ENCODE measurements at places on chromosomes 5 and 9.

DNA sequence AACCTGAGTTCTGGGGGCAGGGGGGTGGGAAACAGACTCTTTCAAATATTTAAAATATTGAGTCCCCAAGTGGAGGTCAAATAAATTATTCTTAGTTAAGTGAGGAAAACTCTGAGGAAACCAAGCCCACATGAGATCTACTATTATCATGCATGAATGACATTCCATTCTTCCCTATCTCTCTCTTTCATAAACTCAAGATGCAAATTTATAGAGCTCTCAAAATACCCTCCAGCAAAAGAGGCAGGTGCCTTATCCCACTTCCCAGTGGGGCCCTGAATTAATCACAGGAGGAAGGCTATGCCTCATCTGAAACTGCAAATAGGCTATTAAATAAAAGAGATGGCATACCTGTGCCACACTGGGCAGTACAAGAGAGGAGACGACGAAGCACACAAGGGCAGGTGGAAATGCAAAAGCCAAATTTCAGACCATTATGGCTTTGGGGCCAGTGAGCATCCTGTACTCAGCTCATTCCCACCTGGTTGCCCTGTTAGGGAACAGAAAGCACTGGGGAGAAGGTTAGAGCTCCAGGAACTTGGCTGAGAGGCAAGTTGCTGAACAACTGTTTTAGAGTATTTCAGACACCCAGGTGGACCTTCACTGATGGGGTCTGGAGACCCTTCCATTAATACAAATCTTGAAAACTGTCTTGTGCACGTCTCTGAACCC is 102.2 kb upstream of the EQTN start:
- DNase-seq = no peak

DNA sequence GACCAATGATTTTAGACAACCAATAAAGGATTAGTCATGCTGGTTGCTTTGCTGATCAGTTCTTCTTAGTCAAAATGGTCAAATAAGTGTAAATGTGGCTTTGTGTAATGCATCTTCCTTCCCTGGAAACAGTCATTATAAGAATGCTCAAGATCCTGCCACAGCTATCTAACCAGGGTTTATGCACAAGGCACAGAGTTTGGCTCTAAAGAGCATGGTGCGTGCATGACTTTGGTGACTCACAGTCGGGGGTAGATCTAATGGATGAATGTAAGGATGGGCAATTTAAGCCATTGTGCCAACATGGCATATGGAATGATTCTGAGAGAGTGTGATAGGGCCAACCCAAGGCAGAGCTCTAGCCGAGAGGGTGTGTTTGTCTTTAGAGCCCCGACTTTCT is 6.5 kb downstream of the LIX1 start:
- no peak for DNase-seq

DNA sequence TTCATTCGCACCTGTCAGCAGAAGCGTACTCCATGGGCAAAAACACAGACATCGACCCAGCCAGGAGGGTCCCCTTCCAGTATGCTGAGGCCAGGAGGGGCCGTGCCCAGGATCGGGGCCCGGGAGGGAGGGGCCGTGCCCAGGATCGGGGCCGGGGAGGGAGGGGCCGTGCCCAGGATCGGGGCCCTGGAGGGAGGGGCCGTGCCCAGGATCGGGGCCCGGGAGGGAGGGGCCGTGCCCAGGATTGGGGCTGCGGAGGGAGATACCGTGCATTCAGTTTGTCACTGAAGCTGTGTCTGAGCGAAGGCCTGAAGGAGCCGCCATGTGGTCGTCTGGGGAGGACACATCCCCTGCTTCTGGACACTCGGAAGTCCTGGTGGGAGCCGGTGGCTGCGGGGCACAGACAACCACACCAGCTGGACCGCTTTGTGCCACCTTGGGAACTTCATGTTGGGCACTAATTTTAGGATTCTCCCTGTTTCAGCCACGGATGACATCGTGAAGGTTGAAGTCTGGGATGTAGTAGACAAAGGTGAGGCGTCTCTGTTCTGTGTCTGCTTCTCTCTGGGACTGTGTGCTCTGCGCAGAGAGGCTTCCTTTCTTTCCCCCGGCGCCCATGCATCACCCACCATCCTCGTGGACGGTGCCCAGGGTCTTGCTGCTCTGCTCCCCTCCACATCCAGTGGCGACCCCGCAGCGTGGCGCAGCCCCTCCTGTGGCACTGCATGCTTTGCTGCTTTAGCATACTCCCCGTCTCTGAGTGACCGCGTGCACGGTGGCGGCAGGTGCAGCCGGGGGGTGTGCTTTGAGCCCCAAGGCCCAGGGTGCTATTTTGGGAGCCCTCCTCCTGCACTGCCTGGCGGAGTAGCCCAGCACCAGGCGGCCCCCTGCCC is 16.7 kb upstream of the AJM1 start:
- no peak for DNase-seq

DNA sequence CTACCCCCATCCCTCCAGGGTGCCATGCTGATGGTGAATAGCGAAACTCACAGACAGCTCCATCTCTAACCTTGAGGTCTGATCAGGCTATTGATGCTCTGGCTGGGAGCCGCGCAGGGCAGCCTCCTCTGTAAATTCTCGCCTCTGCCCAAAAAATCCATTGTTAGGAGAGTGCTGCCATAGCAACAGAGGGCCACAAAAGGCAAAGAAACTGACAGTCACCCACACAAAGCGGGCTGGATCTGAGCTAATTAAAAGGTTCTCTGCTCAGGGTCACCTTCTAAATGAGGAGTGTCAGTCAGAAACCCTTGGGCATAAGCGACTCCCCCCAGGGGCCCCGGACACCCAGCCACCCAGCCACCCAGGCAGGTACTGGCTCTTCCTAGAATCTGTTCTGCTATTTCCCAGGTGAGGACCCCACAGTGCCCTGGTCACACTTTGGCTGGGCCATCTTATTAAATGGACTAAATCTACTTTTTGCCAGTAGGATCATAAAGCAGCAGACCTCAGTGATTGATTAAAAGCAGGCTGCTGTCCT is 126.7 kb downstream of the MED10 start:
- no peak for DNase-seq

DNA sequence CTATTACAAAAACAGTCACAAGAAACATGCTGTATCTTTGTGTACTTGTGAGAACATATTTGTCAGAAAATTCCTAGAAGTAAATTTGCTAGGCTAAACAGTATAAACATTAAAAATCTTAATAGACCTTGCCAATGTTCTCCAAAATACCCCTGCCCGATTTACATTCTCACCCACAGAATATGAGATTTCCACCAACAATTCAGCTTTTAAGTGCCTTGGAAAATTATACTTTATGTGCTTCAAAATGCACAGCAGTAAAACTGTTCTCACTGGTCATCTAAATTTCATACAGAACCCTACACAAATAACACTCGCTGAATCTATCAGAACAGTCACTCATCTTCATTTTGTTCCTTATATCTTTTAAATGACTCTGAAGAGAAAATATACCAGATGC is 5.5 kb downstream of the MLLT3 start:
- no peak for DNase-seq

DNA sequence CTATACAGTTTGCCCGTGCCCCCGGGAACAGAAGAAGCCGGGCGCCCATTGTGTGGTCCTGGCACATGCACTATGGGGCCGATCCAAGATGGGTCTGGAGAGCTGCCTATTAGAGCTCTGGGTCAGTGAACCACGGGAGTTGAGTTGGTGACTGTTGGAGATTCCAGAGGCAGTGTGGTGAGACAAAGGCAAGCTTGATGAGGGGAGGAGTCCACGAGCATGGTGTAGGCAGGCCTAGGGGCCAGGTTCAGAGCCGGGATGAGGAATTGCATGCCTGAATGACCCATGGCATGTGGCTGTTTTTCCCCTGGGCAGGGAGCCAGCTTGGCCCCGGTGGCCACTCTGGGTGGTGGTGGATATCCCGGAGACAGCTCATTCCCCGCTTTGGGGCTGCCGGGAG is 84.4 kb upstream of the STC2 start:
- no peak for DNase-seq

DNA sequence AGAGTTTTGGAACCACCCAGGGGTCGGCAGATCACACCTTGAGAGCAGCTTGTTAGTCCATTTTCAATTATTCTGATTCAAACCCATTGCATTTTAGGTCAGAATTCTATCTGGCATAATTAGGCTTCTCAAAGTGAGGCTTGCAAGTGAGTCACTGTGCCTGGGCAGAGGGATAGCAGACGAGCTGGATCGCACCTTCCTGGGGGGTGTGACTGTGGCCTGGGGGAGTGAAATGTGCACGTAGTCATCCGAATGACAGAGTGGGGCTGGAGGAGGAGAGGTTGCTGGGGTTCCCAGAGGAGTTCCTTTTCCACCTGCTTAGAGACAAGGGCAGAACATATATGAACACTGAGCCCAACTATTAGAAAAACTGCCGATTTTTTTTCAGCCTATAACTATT is 31.7 kb downstream of the SPACA9 start:
- DNase-seq = no peak

DNA sequence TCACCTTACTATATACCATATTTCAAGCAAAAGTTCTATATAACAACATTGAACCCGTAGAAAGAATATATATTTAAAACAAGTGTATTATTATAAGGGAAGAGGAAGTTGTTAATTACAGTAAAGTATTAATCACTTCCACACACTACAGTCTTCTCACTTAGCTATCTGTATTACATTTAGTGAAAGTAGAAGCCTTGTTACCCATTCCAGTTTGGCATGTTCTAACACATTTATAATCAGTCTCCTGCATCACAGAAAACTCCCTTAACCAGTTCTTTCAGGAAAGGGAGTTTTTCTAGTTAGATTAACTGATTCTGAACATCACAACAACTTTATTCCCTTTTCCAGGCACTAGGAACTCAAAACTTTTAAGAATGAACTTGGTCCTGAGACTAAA is 6.9 kb downstream of the RAB14 start:
- DNase-seq = no peak

GRCh38 chr5:157533011-157533481 is 42.5 kb downstream of the ADAM19 start:
- no peak for DNase-seq

- DNase-seq = no peak
Measured at GRCh38 chr9:75918154-75918553, 27.7 kb downstream of the PCSK5 start.

DNA sequence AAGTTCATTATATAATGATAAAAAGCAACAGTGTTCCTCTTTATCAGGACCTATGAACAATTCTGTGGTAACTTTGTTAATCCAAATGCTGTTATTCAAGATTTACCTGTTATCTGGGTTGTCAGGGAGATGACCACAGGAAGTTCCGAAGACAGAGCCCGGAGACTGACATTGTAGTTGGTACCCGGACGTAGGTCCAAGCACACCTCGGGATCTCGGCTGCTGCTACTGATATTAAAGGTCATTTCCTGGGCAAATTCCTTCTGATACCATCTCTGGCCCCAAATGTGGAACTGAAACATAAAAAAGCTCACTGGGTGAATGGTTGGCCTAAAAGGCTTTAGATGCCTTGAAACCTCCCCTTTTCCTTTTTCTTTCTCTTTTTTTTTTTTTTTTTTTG is 96.7 kb downstream of the SUSD1 start:
- no peak for DNase-seq

DNA sequence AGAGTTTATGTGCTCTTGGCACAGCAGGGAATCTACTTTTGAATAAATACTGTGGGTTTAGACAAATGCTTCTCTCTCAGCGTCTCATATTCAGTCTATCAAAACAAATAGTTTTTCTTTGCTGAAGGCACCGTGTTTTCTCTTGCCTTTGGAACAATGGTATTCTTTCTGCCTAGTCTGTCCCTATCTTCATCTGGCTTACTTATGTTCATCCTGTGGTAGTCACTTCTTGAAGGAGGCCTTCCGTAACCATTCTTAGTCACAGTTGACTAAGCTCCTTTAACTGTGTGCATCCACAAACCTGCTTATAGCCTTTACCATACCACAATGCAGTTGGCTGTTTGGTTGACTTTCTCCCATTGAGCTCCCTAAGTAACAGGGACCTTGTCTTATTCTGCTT is 45.9 kb downstream of the LARP1 start:
- no peak for DNase-seq

GRCh38 chr9:135958485-135958884 is 2.7 kb downstream of the UBAC1 start:
- no peak for DNase-seq

GRCh38 chr5:33092719-33093118 is 348.0 kb upstream of the TARS1 start:
- DNase-seq = no peak

GRCh38 chr9:135184181-135185053 is 96.9 kb downstream of the OLFM1 start:
- DNase-seq = no peak

- no peak for DNase-seq
Measured at GRCh38 chr9:93218671-93219420, 34.9 kb downstream of the WNK2 start.

GRCh38 chr5:74669821-74670220 is 15.2 kb upstream of the HEXB start:
- DNase-seq = no peak

DNA sequence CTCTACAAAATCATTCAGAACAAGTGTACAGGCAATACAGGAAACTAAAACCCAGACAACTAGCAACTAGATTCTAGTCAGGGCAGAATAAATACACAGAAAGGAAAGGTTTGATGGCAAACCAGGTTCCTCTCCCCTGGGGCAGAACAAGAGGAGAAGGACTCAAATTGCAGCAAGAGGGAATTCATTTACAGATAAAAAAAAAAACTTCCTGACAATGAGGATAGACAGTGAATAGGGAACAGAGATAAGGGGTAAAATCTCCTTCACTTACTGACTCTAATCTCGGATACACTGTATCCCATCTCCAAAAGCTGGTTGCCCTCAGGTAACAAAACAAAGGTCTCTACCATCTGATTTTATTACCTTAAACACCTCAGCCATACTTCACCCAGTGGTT is 244.0 kb downstream of the SEC61B start:
- no peak for DNase-seq

DNA sequence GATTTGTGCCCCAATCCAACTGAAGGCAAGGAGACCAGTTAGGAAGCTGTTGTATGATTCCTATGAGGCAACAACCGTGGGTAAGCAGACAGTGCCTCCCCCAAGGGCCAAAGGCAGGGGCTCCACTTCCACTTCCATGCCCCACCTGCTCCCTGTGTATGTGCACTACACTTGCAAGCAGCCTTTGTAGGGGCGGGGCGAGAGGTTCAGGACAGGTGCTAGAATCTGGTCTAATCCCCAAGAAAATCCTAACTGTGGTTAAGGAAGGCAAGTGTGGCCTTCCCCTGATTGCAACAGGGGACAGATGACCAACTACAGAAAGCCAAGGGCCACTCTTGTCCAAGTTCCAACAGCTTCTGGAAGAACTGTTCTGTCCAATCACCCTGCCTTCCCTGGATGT is 41.7 kb downstream of the B4GALT1 start:
- no peak for DNase-seq

DNA sequence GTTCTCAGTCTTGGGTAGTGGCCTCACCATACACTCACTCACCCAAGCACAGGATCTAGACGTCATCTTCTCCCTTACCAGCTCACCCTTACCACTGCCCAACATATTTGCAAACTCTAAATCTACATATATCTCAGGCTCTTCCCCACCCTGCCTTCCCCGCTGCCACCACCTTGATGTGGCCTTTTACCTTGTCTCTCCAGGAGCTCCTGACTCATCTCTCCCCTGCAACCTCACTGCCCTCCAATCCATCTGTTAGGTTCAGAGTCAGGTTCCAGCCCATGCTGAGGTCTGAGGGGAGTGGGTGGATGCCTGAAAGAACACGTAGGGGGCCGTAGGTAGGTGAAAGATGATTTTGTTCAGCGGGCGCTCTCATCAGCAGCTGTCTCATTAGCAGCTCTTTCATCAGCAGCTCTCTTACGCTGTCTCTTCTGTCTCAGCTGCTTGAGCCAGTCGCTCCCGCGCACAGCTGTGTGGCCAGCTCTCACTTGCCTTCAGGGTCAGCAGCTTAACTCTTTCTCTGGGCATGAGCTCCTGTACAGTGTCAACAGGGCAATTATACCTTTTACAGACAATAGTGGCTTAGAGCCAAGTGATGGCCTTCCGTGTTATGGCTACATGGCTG is 23.1 kb upstream of the CKMT2 start:
- DNase-seq = no peak
